ENCODE measurements at places on chromosomes 5 and 9. TPM values are rescaled to one million over a fixed set of nuclear protein-coding genes. Genes with fewer than 3 reads are reported as not detected.

Gene PCDHB12
- 7.2 TPM for total RNA-seq

Gene NR3C1
- total RNA-seq, result 65.6 TPM

Gene AQP3
- 4.6 TPM for total RNA-seq

Gene LAMC3
- 0.14 TPM for total RNA-seq

Gene SGCD
- 34.3 TPM for total RNA-seq

Gene UQCRQ
- total RNA-seq, result 165 TPM

Gene MARCOL
- not detected for total RNA-seq

Gene NPR3
- 5.0 TPM for total RNA-seq

Gene SPATA31E1
- not detected for total RNA-seq

Gene KCNV2
- not detected for total RNA-seq

Gene APBA1
- total RNA-seq, result 4.6 TPM

Gene STOML2
- 144 TPM for total RNA-seq

GRCh38 chr5:81639556-81639955 lies 111.3 kb downstream of the SSBP2 start:
- no peak overlapping the region for H3K4me3 ChIP-seq
- peaks cover 8% of the 10 kb centered on the region for H3K4me1 ChIP-seq
- H3K27ac ChIP-seq, result no peak overlapping the region
- H3K27me3 ChIP-seq, result no peaks in the 10 kb centered on the region
- DNase-seq, result no peak
- H3K36me3 ChIP-seq, result no peaks in the 10 kb centered on the region

DNA sequence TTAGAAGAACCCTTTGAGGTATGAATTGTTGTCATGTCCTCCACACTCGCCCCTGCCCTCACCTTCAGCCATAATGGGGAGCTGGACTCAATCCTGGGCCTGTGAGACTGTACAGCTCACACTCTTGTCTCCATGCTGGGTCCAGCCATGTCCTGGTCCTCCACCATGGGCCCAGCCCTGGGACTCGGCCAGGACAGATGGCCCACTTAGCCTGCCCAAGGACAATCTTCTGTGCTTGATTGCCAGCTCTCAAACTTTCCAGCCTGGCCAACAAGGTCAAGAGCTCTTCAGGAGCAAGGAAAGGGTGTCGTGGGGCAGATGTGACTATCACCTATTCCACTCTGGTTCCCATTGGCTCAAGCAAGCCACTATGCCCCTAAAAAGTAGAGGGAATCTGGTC lies 90.8 kb downstream of the HRH2 start:
- DNase-seq, result no peak
- H3K4me1 ChIP-seq, result no peaks in the 10 kb centered on the region

- no peaks in the 10 kb centered on the region for H3K27me3 ChIP-seq
- no peak overlapping the region for H3K27ac ChIP-seq
- H3K4me1 ChIP-seq, result peaks cover 42% of the 10 kb centered on the region
- H3K36me3 ChIP-seq, result no peaks in the 10 kb centered on the region
- no peak for DNase-seq
Observed at GRCh38 chr9:93471124-93471523, 17.7 kb upstream of the FAM120AOS start.

- DNase-seq, result no peak
- no peaks in the 10 kb centered on the region for H3K4me1 ChIP-seq
- no peaks in the 10 kb centered on the region for H3K27me3 ChIP-seq
- H3K4me3 ChIP-seq, result no peak overlapping the region
- no peaks in the 10 kb centered on the region for H3K36me3 ChIP-seq
- no peak overlapping the region for H3K27ac ChIP-seq
Observed at GRCh38 chr5:23530571-23530970, 23.2 kb downstream of the PRDM9 start.

DNA sequence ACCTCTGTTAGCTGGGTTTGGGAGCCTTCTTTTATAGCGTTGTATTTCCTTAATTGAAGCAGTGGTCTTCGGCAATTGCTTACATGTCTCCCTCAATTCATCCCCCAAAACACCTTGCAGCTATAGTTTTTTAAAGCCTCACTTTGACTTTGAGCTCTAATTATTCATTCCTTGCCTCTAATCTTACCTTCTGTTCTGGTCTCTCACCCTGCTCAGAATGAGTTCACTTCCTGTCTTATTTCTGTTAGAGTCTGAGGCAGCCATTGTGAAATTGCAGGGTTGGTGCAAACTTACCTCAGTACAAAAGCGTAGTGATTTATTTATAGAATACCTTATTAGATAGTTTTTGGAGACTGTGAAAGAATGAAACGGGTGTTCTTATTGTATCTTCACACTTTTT lies 35.0 kb downstream of the AOPEP start:
- H3K27me3 ChIP-seq, result no peaks in the 10 kb centered on the region
- peaks cover 7% of the 10 kb centered on the region for H3K36me3 ChIP-seq
- no peak for DNase-seq
- H3K4me1 ChIP-seq, result no peaks in the 10 kb centered on the region
- H3K27ac ChIP-seq, result no peak overlapping the region

DNA sequence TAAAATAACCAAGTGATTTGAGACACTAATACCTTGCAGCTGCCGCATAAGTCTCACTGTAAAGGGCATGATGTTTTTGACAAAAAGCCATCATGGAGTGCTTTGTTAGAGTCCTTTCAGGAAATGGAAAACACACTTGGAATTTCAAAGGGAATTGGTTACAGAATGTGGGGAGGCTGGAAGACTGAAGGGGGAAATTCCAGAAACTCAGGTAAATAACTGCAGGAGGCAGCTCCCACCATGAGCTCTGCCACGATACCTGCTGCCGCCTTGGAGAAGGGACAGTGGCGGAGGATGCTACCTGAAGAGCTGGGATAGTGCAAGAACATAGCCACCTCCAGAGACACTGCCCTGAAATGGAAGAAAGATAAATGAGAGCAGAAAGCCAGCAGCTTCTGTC lies 66.9 kb downstream of the PRKACG start:
- no peak overlapping the region for H3K27ac ChIP-seq
- H3K4me1 ChIP-seq, result no peaks in the 10 kb centered on the region
- no peak overlapping the region for H3K4me3 ChIP-seq
- no peaks in the 10 kb centered on the region for H3K27me3 ChIP-seq
- H3K36me3 ChIP-seq, result no peaks in the 10 kb centered on the region

DNA sequence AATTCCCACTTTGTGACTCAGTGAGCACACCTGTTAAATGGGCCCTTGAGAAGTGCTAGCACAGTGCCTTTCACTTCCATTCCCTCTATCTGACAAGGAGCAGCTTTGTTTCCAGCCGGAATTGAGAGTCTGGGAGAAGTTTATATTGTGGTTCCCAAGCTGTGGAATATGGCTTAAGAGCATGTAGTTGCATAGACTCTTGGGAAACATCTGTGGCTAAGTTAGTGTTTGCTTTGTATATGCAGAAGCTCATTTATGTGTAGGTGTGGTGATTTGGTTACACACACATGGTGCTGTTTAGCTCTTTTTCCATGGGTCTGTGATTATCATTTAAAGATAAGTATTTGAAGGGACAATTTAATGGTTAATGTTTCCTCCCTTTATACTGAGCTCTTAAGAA lies 110.5 kb upstream of the HMHB1 start:
- no peak overlapping the region for H3K4me3 ChIP-seq
- no peaks in the 10 kb centered on the region for H3K36me3 ChIP-seq
- H3K27ac ChIP-seq, result no peak overlapping the region
- H3K27me3 ChIP-seq, result no peaks in the 10 kb centered on the region
- no peak for DNase-seq

- no peaks in the 10 kb centered on the region for H3K27me3 ChIP-seq
- H3K4me1 ChIP-seq, result no peaks in the 10 kb centered on the region
- no peak overlapping the region for H3K4me3 ChIP-seq
- H3K27ac ChIP-seq, result no peak overlapping the region
- DNase-seq, result peak; percentile 91
Observed at GRCh38 chr5:32489791-32490562, 45.4 kb upstream of the ZFR start.

DNA sequence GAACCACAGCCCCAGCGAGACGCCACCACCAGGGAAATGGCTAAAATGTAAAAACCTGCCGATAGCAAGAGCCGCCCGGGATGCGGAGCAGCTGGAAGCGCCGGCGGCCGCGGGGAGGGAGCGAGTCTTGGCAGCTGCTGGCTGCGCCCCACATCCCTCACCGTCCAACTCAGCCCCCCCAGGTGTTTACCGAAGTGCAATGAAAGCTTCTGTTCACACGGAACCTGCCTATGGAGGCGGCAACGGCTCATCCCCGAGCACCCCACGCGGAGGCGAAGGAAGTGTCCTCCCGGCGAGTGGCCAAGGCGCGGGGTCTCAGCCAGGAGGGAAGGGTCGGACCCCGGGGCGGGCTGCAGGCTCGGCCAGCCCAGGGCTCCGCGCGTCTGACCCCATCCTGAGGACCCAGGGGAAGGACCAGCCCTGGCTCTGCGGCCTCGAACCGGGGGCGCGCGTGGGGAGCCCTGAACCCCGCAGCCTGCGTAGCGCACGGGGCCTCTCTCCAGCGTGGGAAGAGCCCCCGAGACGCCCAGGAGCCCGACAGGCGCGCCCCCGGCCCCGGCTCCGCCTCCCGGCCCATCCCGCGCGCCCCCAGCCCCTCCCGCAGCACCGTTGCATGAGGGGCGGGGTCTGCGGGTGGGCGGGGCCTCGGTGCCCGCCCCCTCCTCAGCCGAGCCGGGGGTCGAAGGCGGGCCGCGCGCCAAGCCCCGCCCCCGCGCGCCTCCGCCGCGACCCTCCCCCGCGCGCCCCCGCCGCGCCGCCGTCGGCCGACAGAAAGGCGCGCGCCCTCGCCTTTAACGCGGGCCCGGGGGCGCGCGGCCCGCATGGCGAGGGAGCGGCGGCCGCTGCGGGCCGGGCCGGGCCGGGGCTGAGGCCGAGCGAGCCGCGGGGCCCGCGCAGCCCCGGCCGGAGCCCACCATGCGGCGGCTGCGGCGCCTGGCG lies at the start of gene DIPK1B:
DIPK1B (plus strand) TSS at position 822 of the 939 bp plus-strand sequence; CDS start at position 916, 94 bp downstream.
- no peak for DNase-seq
- H3K27me3 ChIP-seq, result peaks cover 20% of the 10 kb centered on the region
- H3K36me3 ChIP-seq, result no peaks in the 10 kb centered on the region
- peak within 1 kb of the TSS; percentile 66 for H3K27ac ChIP-seq
- peaks cover 23% of the 10 kb centered on the region for H3K4me1 ChIP-seq
- H3K4me3 ChIP-seq, result peak within 1 kb of the TSS; percentile 70

DNA sequence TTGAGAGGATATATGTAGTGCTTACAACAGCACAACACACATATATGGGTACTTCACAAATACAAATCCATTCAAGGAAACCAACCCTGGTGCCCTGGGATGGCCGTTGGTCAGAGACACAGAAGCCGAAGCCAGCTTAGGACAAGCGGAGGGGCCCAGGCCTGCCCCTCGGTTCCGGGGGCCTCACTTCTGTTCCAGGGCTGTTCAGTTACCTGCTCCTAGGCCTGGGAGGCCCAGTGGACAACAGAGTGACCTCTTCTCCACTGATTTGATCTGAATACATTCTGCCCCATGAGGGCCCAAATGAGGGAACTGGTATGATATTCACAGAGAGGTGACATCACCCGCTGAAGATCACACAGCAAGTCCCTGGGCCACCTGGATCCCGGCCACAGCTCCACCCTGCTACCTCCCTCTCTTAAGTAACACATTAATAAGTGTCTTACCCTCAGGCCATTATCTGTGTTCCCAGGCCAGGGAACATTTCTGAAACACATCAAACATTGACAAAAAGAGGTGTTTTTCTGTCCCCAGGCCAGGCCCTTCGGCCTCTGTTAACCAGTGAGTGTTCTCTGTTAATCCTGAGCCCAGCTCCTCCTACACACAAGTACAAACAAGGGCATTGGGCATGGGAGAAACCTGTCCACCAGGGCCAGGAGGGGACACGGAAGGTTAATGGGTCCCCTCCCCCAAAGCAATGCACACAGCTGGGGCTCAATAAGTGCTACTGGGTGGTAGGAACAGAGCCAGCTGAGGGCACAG lies 4.5 kb upstream of the GRHPR start:
- H3K4me3 ChIP-seq, result no peak overlapping the region
- no peak for DNase-seq
- no peaks in the 10 kb centered on the region for H3K36me3 ChIP-seq
- H3K27ac ChIP-seq, result no peak overlapping the region
- no peaks in the 10 kb centered on the region for H3K4me1 ChIP-seq
- H3K27me3 ChIP-seq, result no peaks in the 10 kb centered on the region

- no peaks in the 10 kb centered on the region for H3K36me3 ChIP-seq
- DNase-seq, result no peak
- no peak overlapping the region for H3K27ac ChIP-seq
- no peaks in the 10 kb centered on the region for H3K4me1 ChIP-seq
- no peaks in the 10 kb centered on the region for H3K27me3 ChIP-seq
Observed at GRCh38 chr5:16392718-16393117, 72.9 kb downstream of the ZNF622 start.

- no peak overlapping the region for H3K27ac ChIP-seq
- no peaks in the 10 kb centered on the region for H3K27me3 ChIP-seq
- DNase-seq, result no peak
- no peaks in the 10 kb centered on the region for H3K36me3 ChIP-seq
- no peak overlapping the region for H3K4me3 ChIP-seq
Observed at GRCh38 chr9:95854386-95855020, 21.0 kb upstream of the ERCC6L2 start.

DNA sequence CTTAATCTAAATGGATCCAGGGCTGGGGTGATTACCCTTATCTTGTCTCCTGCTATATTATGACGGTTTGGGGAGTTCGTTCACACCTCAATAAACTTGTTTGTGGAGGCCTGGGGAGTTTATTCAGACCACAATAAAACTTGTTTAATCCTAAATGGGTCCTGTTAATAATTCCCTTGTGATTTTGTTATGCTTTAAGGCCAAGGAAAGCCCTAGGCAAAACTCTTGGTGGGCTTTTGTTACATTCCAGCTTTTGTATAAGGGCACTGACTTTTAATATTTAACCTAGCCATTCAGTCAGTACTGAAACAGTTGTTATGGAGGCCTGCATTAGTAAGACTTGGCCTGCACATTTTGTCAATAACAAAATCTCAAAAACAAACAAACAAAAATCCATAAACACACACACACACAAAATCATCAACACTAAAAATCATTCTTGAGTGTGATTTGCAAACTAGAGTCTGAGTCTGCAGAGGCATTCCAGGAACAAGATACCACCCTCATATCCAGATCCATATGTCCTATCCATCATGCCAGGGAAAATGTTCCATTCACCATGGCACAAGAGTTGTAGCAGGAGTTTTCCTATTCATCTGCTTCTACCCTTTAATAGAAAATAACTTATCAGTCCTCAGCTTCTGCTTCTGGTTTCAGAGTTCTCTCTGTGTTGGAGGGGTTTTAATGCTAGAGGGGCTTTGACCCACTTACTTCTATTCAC lies 421.7 kb downstream of the AGTPBP1 start:
- H3K4me1 ChIP-seq, result no peaks in the 10 kb centered on the region
- H3K36me3 ChIP-seq, result no peaks in the 10 kb centered on the region
- DNase-seq, result no peak
- H3K27me3 ChIP-seq, result no peaks in the 10 kb centered on the region
